Activated CD4-positive, alpha-beta memory T cell treated with anti-CD3 and anti-CD28 coated beads for 36 hours (primary cell): ENCODE measurements at places on chromosomes 4 and X. TPM values are rescaled to one million over a fixed set of nuclear protein-coding genes. Genes with fewer than 3 reads are reported as not detected.

Gene SOX3
- not detected for total RNA-seq

Gene UGT2B15
- total RNA-seq = not detected

Gene ANKRD17
- 43.2 TPM for total RNA-seq

Gene HERC6
- total RNA-seq = 12.5 TPM

Gene MAML3
- total RNA-seq = 0.76 TPM

Gene CSN1S1
- total RNA-seq = not detected

Gene CXCL6
- not detected for total RNA-seq

Gene DKK2
- not detected for total RNA-seq

Gene MSX1
- 0.12 TPM for total RNA-seq

Gene ZNF827
- total RNA-seq = 17.3 TPM

Gene DCAF12L2
- not detected for total RNA-seq

Gene DGKK
- not detected for total RNA-seq

Gene SPRY1
- 11.1 TPM for total RNA-seq

Gene GAGE2A
- total RNA-seq = not detected

Gene DMD
- total RNA-seq = 1.5 TPM

Gene REPS2
- not detected for total RNA-seq

Gene FHDC1
- total RNA-seq = 0.07 TPM

Gene AFAP1
- total RNA-seq = 37.7 TPM

Gene SOWAHB
- total RNA-seq = not detected
